ENCODE measurements at places on chromosomes 2 and 18. TPM values are rescaled to one million over a fixed set of nuclear protein-coding genes. Genes with fewer than 3 reads are reported as not detected.

DNA sequence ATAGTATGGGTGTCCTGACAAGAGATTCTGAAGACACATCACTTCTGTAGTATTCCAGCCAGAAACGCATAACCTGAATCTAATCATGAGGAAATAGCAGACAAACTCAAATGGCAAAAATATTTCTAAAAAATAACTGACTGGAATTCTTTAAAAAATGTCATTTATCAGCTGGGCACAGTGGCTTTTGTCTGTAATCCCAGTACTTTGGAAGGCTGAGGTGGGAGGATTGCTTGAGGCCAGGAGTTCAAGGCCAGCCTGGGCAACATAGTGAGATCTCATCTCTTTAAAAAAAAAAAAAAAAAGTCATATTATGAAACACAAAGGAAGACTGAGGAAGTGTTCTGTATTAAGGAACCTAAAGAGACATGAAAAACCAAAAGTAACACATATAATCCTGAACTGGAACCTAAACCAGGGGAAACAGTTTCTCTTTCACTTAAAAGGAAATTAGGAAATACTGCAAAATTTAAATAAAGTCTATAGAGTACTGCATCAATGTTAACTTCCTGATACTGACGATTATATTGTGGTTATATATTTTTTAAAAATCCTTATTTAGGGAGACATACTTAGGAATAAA lies 29.9 kb downstream of the SESTD1 start:
- no peak overlapping the region for H3K4me3 ChIP-seq
- peaks cover 10% of the 10 kb centered on the region for H3K4me1 ChIP-seq
- H3K36me3 ChIP-seq = peaks cover 5% of the 10 kb centered on the region

Gene RAMP1
- 12.4 TPM for total RNA-seq

Gene STK17B
- 261 TPM for total RNA-seq

Gene TTL
- total RNA-seq = 32.7 TPM

Gene CTDP1
- total RNA-seq = 33.3 TPM

Gene DYNAP
- total RNA-seq = not detected

DNA sequence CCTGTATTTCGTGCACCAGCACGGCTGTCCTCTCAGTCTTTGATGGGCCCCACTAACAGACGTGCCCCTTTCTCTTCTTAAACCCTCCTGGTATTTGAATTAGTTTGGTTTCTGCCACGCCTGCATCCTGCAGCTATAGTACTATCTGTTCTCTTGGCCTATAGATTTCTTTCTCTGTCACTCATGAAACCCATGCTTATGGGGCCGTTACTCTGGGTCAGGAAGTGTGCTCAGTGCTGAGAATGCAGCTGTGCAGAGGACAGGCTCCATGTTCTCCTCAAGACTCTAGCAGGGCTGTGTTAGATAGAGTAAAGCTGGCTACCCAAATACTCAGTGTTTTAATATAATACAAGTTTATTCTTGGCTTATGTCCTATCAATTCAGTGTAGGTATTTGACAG lies 180.0 kb downstream of the INSIG2 start:
- H3K36me3 ChIP-seq = no peaks in the 10 kb centered on the region
- no peaks in the 10 kb centered on the region for H3K4me1 ChIP-seq
- H3K4me3 ChIP-seq = no peak overlapping the region
- H3K27me3 ChIP-seq = peaks cover 14% of the 10 kb centered on the region
- no peak for DNase-seq
- no peak overlapping the region for H3K27ac ChIP-seq

DNA sequence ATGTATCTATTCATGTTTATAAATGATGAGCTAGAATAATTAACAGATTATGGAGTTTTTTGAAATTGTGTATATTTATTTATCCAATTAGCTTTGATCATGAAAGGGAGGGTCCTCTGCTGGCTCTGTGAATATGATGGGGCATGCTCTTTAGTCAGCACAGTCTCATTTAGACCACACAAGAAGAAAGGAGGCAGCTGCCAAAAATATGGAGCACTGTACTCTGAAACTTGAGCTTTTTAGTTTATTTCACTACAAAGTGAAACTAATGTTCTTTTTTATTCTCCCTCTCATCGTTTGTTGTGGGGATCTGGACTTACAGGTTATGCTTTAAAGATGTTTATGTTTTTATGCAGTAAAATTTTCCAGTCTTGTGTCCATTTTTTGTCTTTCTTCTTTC lies 266.9 kb upstream of the GULP1 start:
- no peaks in the 10 kb centered on the region for H3K27me3 ChIP-seq
- DNase-seq = no peak
- H3K36me3 ChIP-seq = no peaks in the 10 kb centered on the region

DNA sequence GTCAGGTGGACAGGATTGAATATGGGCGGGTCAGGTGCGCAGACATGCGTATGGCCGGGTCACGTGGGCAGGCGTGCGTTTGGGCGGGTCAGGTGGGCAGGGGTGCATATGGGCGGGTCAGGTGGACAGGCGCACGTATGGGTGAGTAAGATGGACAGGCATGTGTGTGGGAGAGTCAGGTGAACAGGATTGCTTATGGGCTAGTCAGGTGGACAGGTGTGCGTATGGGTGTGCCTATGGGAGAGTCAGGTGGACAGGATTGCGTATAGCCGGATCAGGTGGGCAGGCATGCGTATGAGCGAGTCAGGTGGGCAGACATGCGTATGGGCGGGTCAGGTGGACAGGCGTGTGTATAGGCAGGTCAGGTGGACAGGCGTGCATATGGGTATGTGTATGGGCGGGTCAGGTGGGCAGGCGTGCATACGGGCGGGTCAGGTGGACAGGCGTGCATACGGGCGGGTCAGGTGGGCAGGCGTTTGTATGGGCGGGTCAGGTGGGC lies 30.3 kb upstream of the KLF11 start:
- no peaks in the 10 kb centered on the region for H3K4me1 ChIP-seq
- H3K4me3 ChIP-seq = no peak overlapping the region
- no peaks in the 10 kb centered on the region for H3K27me3 ChIP-seq
- DNase-seq = no peak
- H3K36me3 ChIP-seq = no peaks in the 10 kb centered on the region
- no peak overlapping the region for H3K27ac ChIP-seq

DNA sequence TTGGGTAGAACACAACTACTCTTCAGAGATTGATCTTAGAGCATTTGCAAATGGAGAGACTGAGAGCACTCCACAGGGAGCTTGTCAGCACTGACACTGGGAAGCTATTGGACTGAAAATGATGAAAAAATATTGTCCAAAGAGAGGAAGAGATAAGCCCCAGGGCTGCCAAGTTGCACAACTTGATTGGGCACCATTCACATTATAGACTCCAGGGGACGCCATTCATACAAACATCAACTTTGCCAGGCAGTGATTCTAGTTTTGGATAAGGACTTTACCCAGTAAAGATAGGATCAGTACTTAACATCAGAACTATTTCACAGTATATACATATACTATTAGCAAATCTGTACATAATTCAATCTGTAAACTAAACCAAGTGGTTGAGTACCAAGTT lies 79.6 kb upstream of the MYCN start:
- H3K27me3 ChIP-seq = no peaks in the 10 kb centered on the region
- H3K27ac ChIP-seq = no peak overlapping the region
- H3K4me3 ChIP-seq = no peak overlapping the region
- no peaks in the 10 kb centered on the region for H3K36me3 ChIP-seq
- DNase-seq = no peak
- H3K4me1 ChIP-seq = no peaks in the 10 kb centered on the region

Gene SPC25
- total RNA-seq = 0.22 TPM

DNA sequence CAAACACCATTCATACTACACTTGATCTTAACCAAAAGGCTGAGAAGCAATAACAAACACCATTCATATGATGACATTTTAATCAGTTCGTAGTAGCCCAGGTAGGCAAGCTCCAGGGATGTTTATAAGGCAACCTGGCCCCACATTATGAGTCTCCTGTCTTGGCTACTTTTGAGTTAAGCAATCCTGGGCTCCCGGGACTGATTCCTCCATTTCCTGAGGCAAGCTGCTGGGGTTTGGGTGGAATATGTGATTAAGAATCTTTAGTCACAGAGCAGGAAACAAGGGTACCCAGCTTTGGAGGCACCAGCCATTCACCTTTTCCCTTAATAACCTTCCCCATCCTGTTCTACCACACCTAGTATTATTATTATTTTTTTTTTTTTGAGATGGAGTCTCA lies 24.5 kb upstream of the SPRED2 start:
- no peaks in the 10 kb centered on the region for H3K36me3 ChIP-seq
- H3K27me3 ChIP-seq = peaks cover 11% of the 10 kb centered on the region
- no peak overlapping the region for H3K4me3 ChIP-seq
- no peak overlapping the region for H3K27ac ChIP-seq
- H3K4me1 ChIP-seq = no peaks in the 10 kb centered on the region
- DNase-seq = no peak

- no peaks in the 10 kb centered on the region for H3K36me3 ChIP-seq
- H3K27ac ChIP-seq = no peak overlapping the region
- peak overlapping the region; percentile 62 for H3K4me3 ChIP-seq
Observed at GRCh38 chr2:174335988-174336500, 1.3 kb downstream of the SP9 start.

Gene SERPINB10
- not detected for total RNA-seq

- H3K4me1 ChIP-seq = no peaks in the 10 kb centered on the region
- H3K4me3 ChIP-seq = no peak overlapping the region
- DNase-seq = no peak
- H3K27ac ChIP-seq = no peak overlapping the region
- H3K36me3 ChIP-seq = peaks cover 66% of the 10 kb centered on the region
Observed at GRCh38 chr2:46163804-46164528, 133.2 kb upstream of the EPAS1 start.

- no peaks in the 10 kb centered on the region for H3K36me3 ChIP-seq
- no peak for DNase-seq
- no peak overlapping the region for H3K4me3 ChIP-seq
- no peak overlapping the region for H3K27ac ChIP-seq
- peaks cover 36% of the 10 kb centered on the region for H3K4me1 ChIP-seq
- H3K27me3 ChIP-seq = no peaks in the 10 kb centered on the region
Observed at GRCh38 chr18:57080479-57080878, 66.4 kb upstream of the BOD1L2 start.

Data from B cell (primary cell).